HFFc6 (cell line): ENCODE measurements at places on chromosomes 16 and 17.

DNA sequence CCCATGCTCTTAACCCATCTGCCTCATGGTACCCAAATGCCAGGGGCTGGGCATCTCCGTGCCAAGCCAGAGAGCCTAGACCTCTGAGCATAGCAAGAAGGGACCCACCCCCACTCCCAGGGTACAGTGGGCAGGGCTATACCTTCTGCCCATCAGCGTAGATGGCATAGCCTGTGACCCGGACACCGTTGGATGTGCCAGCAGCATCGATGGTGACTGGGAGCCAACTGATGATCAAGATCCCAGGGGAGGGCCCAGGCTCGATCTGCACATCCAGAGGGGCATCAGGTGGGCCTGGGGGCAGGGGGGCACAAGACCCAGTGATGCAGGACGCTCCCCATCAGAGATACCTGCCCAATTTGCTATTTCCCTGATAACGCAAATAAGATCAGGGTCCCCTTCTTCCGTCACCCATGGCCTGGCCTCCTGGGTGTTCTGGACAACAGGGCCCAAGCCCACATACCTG lies 17.1 kb downstream of the TSPOAP1 start:
- DNase-seq, result no peak

DNA sequence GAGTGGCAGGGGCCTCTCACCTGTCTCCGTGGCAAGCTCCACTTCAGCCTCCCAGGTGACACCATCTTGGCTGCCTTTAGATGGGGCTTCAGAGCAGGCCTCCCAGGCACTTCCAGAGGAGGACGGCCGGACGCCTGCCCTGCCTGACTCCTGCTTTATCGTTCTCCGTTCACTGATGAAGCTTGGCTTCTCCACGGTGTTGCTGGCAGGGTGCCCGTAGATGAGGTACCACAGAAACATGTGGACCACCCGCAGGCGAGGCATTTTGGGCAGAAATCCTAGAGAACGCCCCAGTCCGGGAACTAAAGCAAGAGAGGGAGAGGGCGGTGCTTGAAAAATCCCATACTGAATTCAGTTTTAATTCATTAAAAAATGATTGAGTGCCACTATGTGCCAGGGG lies 54.5 kb downstream of the GTF3C1 start:
- peak; percentile 88 for DNase-seq

DNA sequence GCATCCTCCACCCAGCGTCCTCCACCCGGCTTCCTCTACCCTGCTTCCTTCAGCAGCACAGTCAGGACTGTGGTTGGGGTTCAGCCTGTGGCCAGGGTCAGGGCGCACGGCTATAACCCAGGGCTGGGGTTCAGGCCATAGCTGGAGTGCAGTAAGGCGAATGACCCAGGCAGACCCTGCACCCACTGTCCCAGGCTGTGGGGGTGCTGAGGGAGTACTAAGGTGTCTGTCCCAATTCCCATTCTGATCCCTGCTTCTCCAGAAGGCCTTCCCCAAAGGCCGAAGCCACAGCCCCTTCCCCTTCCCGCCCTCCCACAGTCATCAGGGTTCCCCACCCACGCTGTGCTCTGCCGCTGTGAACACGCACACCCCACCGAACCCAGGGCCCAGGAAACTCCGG lies 12.4 kb downstream of the EMC6 start:
- DNase-seq, result no peak

- no peak for DNase-seq
Observed at GRCh38 chr17:6496116-6496481, 51.8 kb downstream of the PIMREG start.

GRCh38 chr16:89120921-89121351 lies 27.3 kb downstream of the ACSF3 start:
- no peak for DNase-seq

DNA sequence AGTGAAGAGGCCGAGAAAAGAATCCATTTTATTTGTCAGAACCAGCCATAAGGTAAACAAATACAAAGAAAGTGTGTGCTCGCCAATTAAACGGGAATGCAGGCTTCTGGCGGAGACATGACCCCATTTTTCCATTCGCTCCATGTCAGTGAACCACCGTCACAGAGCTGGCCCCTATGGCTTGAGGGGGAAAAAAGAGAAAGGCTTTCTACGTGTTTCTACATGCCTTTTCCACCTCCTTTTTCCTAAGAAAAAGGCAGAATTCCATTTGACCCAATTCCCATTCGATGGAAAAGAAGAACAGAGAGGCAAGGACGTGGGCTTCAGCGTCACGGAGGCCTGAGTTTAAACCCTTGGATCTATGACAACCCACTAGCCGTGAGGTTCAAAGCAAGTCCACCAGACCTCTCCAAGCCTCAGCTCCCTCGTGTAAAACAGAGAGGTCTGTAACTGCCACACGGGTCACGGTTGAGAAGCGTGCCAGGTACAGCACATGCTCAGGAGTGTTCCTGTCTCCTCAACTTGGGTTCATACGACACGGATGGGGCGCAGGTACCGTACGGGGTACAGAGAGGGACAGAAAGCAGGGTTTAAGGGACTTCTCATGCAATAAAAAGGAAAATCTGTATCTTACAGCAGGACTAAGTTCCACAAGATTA lies 91.9 kb downstream of the NXN start:
- no peak for DNase-seq

GRCh38 chr17:80308692-80309517 lies 48.3 kb downstream of the RNF213 start:
- no peak for DNase-seq

DNA sequence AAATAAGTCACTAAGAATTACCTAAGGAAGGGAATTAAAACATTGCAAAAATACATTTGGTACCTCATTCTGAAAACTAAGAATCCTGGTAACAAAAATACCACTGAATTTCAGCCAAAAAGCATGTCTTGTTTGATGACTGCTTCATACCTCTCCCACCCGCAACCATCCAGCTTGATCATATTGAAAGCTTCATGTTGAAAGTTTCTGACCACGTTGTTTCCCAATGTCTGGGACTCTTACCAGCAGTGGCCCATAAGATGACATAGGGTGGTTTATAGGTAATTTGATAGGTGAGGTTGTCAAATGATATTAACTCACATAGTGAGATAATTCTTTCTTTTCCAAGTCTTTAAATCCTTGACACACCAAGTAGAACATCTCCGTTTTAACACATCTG lies 139.3 kb downstream of the CDH11 start:
- DNase-seq, result no peak

- no peak for DNase-seq
Observed at GRCh38 chr16:86571530-86571915, 4.9 kb downstream of the FOXC2 start.

DNA sequence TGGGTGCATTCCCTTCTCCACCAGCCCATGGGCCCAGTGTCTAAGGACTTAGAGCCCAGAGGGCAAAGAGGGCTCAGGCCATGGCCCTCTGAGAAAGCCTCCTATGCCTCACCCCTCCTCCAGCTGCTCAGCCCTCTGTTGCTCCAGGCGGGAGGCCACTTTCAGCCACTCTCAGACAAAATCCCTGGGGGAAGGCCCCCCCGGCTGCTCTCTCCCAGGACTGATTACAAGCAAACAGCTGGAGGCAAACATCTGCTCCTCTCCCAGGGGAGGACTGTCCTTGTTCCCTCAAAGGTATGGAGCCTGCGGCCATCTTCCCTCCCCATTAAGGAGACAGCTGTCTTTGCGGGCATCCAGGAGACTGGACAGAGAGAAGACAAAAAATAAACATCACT lies 54.9 kb upstream of the DLX4 start:
- no peak for DNase-seq

- peak; percentile 74 for DNase-seq
Observed at GRCh38 chr16:82638095-82638798, 11.5 kb downstream of the CDH13 start.

GRCh38 chr16:85570735-85571562 lies 42.2 kb upstream of the GSE1 start:
- no peak for DNase-seq

DNA sequence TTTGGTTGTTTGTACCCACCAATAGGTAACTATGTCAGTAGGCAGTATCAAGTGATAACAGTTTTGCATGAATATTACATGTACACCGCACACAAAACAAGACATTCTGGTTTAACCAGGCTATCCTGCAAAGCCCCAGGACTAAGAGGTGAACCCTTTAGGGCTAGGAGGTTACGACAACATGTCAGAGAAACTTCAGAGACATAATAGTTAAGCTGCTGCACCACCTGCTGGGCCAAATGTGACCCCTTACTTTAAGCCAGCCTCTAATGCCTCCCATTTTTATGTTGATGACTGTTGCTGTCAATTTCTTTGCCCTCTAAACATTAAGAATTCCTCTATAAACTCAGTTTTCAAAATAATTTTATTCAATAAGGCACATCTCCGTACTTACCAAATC lies 15.4 kb downstream of the SRP68 start:
- DNase-seq, result no peak

DNA sequence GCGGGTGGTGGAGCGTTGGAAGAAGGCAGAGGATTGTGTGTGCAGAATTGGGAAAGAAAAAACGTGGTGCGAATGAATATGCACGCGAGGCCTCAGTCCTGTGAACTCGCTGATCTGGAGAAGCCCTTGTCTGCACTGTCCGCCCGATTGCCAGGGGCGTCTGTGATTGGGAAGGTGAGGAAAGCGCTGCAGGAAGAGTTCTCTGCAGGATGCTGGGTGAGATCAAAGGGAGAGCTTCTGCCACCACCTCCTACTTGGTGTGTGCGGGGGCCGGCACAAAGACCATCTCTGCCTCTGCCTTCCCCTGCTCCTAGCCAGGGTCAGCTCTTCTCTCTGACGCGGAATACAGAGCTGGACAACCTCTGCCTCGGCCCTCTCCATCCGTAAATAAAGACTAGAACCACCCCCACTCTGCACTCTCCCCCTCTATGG lies 841 bp upstream of the RAB5C start:
- DNase-seq, result no peak

DNA sequence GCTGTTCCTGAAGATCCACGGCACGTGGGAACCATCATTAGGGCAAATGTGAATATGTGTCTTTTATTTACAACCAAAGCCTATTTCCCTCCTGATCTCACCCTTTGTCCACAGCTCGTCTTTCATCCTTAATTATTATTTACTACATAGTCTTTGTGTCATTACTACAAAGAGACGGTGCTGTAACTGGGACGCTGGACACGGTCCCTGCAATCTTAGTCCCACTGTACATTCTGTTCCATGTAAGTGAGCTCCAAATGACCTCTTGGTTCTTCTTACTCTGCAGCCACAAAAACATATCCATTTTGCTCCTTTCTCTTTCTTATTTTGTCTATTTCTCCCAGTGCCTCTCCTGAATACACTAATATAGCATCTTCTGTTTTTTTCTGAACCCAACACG lies 12.7 kb upstream of the KRT23 start:
- DNase-seq, result no peak

- DNase-seq, result peak; percentile 91
Observed at GRCh38 chr16:66660422-66661209, 35.9 kb downstream of the CMTM4 start.

- DNase-seq, result peak; percentile 50
Observed at GRCh38 chr17:28643983-28644786, 773 bp downstream of the BLTP2 start.

- DNase-seq, result no peak
Observed at GRCh38 chr16:76195056-76195455, 82.1 kb upstream of the CNTNAP4 start.

DNA sequence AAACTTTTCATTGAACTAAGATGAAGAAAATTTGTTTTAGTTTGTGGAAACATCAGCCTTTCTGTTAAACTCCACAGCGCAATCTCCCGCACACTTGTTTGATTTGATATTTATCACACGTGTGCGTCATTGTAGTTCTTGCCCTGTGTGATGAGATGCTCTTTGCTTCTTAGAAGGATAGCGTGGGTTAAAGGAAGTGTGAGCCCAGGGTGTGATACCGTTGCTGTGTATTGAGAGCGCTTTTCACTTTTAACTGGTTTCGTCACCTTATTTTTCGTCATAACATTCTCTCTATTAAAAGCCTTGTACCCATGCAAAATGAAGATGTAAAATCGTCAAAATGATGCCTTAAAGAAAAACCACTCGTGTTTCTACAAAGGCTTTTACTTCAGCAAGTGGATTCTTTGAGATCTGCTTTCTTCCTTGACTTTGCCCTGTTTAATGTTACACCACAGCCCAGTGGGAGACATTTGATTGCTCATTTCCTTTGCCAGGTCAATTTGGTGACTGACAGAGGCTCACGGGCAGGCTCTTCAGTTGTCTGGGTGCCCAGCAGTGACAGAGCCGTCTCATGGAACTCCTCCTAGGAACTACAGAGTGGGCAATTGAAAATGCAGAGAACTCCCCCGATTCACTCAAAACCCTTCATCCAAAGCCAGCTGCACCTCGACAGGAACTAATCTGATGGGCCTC lies 61.1 kb downstream of the RPA1 start:
- no peak for DNase-seq

GRCh38 chr17:50079334-50080095 lies 15.6 kb upstream of the PDK2 start:
- DNase-seq, result peak; percentile 37

DNA sequence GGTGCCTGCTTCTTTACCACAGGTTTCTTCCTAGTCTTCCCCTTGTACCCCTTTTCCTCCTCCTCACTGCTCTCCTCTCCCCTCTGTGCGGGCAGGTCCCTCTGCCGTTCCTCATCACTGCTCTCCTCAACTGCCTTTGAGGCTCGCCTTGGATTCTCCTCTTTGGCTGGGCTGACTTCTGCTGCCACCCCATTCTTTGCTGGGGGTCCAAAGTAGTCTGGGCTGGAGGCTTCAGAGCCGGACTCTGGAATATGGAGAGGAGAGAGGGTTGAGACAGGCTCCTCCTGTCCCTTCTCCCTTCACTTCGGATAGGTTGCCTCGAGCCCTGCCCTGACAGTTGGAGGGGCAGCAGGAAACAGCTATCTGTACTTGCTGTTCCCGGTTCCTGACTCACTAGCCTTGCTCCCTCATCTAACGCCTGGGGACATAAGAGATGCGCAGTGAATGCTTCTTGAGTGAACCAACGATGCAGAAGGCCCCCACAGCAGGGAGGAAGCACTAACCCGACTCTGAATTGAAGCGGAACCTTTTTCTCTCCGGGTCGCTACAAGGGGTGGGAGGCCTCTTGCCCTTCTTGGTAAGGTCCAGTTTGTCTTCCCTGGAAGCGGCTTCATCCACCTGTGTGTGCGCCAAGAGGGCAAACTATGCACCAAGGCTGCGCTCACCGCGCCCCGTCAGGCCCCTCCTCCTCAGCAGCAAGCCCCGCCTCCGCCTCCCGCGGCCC lies 655 bp downstream of the HIRIP3 start:
- DNase-seq, result peak; percentile 96

DNA sequence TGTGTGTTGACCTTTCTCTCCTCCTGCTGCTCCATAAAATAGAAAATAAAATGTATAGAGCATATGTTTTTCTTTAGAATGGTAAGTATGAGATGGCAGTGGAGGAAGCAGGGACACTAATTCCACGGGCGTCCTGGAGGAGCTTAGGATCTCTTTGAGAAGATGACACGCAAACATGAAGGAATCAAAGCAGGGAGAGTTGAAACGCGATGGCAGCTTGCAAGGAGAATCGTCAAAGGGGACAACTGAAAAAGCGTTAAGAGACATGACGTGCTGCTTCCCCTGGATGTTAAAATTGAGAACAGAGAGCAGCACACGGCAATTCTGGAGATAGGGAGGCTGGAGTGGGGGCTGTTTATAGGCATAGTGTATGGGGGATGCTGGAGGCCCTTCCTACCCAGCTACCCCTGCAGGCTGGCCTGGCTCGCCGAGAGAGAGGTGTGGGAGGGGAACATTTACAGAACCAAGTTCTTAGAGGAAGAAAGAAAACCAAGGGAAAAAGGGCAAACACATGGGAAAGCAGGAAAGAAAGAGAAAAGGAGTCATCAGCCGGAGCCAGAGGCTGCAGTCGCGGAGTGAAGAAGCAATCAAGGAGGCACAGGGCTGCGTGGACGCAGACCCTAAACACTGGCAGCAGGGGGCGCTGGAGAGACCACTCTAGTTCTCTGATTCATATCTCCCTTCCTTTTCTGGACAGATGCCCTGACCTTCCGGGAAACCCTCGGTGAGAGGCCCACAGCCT lies 55.8 kb downstream of the MYH13 start:
- DNase-seq, result peak; percentile 65
